Pancreas (tissue), 10 donors: ENCODE measurements at places on chromosomes 7 and 10. TPM values are rescaled to one million over a fixed set of nuclear protein-coding genes. Genes with fewer than 3 reads are reported as not detected.

DNA sequence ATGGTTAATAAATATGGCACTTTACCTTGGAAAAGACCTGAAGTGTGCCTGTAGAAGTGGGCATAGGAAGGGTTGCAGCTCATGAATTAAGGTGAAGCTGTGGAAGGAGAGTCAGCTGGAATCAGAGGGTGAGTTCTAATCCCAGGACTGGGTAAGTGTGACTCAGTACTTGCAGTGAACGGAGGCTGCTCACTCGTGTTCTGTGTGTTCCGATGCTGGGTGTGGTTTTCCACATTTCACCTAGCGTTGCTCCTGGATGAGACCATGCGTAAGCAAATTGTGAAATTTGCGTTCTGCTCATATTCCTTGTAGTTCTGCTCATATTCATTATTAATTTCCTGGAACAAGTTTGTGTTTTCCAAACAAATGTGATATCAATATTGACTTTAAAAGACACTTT lies 22.4 kb upstream of the TMEM236 start:
- DNase-seq = no peak

DNA sequence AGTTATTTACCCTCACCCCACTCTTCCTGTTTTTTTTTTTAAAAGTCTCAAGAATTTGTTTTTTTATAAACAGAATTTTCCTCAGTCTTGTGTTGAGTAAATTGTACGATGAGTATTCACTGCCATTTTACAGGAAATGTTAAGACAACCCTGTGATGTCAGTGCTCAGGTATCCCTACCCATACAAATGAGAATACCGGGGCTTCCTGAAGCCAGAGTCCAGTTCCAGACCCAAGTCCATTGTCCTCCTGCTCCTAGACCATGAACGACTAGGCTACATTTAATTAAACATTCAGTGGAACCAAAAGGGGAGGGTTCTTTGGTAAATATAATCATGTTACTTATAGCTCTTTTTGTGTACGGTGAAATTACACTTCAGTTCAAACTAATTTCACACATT lies 79.2 kb downstream of the GNAI1 start:
- DNase-seq = no peak

GRCh38 chr7:92797284-92797683 lies 39.1 kb downstream of the CDK6 start:
- DNase-seq = no peak

- no peak for DNase-seq
Observed at GRCh38 chr10:1009071-1009494, 16.6 kb downstream of the IDI2 start.

- no peak for DNase-seq
Observed at GRCh38 chr7:26709210-26709990, 155.0 kb downstream of the SKAP2 start.

DNA sequence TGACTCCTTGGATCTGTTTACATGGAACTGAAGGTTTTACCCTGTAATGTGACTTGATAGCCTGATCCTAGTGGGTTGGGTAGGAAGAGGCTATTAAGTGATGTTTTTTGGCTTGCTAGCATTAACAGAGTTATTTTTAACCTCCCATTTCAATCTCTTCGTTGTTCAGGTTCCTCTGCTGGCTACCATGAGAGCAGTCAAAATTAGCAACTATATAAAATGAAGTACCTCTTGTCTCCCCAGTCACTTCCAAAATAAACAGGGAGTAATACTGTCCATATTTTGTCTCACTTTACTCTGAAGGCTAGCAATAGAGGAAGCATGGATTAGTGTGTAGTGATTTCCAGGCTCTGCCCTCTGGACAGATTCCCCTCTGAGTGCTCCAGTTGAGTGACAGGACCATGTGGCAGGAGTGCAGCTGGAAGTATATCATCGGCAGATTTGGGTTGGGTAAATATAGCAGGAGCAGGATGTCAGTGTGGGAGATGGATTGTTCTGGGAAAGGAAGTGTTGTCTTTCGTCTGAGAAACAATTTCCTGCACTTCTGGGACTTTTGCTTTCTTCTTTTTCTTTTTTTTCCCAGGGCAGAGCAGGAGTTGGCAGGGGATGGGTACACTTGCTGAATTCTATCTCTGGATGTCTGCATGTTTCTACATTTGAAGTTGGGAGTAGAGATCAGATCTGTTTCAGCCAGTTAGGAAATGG lies 35.2 kb downstream of the GBF1 start:
- no peak for DNase-seq

DNA sequence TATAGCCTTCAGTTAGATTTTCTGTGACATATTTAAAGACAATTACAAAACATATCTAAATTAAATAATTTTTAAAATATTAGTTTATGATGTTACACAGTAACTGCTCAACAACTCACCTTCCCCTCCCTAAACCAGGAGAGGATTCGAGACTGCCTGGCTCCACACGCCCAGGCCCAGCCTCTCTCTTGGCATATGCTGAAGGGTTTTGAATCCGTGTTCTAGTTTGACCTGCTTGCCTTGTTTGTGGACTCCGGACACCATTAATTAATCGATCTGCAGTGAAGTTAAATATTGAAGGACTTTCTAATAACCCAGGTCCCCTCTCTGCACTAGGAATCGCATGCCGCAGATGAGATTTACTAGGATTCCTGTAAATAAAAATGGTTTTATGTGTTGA lies 106.6 kb downstream of the LARP4B start:
- DNase-seq = no peak

DNA sequence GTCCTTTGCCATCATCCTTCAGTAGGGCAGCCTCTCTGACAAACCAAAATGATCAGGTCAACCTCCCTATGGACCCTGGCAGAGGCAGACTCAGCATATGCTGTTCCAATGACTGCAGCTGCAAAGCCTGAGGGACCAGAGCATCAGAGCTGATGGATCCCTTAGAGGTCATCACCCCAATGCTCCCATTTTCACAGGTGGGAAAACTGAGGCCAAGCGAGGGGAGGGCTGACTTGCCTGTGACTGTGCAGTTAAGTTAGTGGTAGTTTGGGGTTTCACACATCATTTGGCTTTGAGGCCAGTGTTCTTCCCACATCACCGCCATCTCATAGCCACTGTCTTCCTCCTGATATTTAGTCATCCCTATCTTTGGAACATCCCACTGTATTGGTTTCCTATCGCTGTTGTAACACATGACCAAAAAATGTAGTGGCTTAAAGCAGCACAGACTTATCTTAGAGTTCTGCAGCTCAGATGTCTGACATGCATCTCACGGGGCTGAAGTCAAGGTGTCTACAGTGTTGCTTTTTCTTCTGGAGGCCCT lies 69.3 kb upstream of the PDZD8 start:
- no peak for DNase-seq

- no peak for DNase-seq
Observed at GRCh38 chr10:3169271-3169670, 3.3 kb downstream of the PITRM1 start.

DNA sequence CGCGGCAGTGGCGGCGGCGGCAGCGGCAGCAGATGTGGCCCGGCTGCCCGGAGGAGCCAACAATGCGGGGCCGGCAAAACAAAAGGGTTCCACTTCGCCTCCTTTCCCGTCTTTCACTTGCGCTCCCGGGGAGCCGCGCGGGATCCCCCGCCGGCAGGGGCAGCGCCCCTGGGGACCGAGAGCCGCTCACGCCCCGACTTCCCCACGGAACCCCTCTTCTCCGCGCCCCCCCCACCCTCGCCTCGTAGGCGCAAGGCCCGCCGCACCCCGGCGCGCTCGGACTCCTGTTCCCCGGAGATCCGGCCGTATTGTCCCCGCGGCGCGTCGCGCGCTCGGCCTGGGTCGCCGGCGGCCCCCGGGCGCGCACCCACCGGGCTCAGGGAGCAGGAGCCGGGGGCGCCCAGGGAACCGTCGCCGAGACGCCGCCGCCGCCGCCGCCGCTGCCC lies 854 bp downstream of the CTBP2 start:
- peak; percentile 66 for DNase-seq

DNA sequence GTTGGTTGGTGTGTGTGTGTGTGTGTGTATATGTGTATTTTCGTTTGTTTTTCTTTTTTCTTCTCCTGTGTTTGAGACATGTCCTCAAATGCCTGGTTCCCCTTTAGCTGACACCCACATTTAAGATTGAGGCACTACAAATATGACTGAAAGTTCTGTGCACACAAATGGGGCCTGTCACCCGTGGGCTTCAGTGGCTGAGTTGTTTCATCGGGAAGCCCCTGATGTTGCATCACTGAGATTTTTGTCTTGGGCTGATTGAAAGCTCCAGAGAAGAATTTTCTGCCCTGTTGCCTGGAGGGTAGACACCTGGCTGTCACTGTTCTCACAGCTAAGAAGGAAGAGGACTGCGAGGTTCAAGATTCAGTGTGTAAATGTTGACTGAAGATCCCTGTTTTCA lies 283.8 kb upstream of the C7orf33 start:
- no peak for DNase-seq

- no peak for DNase-seq
Observed at GRCh38 chr7:120874722-120875121, 16.8 kb upstream of the TSPAN12 start.

The PRKCQ gene
- total RNA-seq = 3.1 TPM

The CALCR gene
- not detected for total RNA-seq

The SNX13 gene
- 27.8 TPM for total RNA-seq

The SFTPA1 gene
- total RNA-seq = 0.28 TPM
